ENCODE measurements at places on chromosomes 4 and X.

- DNase-seq = no peak
These were observed 146.1 kb downstream of the NEXMIF start for GRCh38 chrX:74779175-74779574.

- DNase-seq = no peak
These were observed 591 bp upstream of the TSPAN7 start for GRCh38 chrX:38560776-38561125.

GRCh38 chrX:110044346-110045249 lies 41.7 kb downstream of the TMEM164 start:
- DNase-seq = no peak

DNA sequence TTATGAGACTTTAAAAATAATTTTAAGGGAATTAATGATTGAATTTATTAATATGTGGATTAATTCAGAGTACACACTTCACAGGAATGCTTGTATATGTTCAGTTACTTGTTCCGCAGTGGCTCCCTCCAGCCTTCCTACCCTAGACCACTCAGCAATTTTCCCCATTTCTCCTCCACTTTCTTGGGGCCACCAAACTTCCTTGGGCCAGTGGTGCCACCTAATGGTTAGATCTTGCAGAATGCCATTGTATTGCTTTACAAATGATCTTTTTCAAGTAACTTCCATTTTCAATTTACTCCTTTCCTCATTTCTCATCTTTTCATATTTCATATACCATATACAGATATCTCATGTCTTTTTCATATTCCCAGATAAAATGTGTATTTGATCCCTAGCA lies 3.6 kb upstream of the RNF175 start:
- DNase-seq = no peak

- no peak for DNase-seq
These were observed 53.6 kb downstream of the HHIP start for GRCh38 chr4:144699565-144699964.

- DNase-seq = no peak
These were observed 254.6 kb upstream of the GK2 start for GRCh38 chr4:79662651-79663050.

DNA sequence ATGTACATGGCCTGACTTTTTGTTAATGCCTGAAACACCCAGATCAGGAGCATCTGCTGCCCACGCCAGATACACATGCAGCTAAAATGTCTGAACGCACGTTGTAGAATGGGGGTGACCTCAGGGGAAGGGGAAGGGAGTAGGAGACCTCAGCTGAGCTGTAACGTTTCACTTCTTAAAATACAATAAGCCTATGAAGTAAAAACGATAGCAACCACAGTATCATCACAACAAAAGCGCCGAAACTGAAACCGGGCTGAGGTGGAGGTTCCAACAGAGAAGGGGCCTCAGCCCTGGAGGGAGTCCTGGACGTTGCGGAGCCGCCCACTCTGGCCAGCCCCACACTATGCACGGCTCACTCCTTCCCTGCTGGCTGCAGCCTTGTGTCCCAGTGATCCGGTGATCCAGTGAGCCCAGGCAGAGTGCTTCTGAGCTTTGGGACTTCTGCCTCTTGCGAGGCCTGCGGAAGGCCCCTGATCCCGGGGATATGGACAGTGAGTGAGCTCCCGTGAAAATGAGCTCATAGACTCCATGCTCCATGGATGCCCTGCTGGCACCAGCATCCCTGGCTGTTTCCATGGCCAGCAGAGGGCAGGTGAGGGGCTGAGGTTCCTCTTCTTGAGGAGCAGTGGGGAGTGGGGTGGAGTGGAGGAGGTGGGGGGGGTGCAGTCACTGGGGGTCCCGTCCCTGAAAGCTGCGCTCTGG lies 52.0 kb downstream of the HMX1 start:
- no peak for DNase-seq

GRCh38 chr4:176063718-176064117 lies 1.9 kb upstream of the WDR17 start:
- DNase-seq = no peak

DNA sequence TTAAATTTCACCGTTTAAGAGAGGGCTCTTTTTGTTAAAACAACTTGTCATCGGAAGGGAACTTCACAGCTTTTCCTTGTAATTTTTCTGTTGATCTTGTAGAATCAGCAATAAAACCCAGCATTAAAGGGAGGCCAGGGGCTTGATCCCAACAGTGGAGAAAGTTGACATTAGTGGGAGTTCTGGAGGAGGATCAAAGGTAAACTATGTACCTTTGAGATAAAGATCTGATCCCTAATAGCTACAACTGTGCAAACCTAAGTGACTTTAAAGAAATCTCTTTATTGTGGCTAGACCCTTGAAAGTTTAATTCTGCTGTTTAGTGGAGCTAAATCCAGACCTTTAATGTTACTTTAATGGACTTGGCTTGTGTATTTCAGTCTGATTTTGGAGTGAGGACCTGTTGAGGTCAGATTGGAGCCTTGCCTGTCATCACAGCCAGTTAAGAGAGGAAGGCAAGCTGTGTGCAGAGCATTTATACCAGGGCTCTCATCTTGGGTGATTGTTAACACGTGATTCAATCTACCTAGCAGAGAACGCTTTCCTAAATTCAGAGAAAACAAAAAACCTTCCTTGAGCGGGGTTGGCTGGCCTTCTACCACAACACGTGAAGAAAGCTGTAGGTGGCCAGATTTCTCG lies 1.7 kb downstream of the DOCK11 start:
- DNase-seq = no peak

DNA sequence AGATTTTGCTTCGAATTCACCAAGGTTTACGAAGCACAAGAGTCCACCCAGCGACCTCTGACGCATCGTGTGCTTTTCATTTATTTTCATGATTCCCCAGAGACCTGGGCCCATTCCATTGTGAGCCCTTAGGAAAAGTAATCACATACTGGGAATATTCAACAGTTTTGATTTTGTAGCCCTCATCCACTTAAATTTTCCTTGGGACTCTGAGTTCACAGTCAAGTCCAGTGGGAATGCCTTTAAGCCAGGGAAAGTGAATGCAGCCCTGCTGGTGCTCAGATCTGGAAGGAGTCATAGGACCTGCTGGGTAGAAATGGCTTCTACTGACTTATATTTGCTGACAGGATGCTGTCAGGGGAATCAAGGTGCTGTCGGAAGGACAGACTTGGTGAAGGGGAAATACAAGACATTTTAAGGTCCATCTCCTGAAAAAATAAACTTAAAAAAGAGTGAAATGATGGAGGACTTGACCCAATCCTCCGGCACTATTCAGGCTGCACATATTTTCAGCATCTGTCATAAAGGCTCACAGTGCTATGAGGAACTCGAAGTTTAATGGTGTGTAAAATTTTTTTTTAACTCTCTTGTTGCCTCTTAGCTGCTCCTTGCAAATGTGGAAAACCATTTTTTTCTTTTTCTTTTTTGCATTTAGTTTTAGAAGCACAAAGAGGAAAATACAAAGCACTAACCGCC lies 204.9 kb downstream of the MID1 start:
- DNase-seq = no peak

DNA sequence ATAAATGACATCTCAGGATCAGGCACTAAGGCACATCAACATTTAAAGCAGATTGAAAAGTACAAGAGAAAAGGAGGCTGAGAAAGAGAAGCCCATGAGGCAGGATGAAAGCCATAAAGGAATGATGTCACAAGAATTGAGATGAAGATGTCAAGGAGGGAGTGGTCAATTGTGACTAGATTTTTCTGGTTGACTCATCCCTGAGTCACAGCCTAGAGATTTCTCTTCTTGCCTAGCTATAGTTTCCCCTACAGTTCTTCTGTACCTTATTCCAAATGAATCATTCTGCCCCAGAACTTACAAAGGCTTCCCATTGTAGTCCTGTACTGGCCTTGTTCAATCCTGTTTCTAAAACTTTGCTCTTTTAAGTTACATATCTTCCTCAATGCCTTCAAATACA lies 3.4 kb upstream of the USP53 start:
- peak; percentile 60 for DNase-seq

- no peak for DNase-seq
These were observed 740.4 kb downstream of the TRIML1 start for GRCh38 chr4:188879598-188879997.

- DNase-seq = no peak
These were observed 109.3 kb downstream of the AFF2 start for GRCh38 chrX:148609515-148610327.

DNA sequence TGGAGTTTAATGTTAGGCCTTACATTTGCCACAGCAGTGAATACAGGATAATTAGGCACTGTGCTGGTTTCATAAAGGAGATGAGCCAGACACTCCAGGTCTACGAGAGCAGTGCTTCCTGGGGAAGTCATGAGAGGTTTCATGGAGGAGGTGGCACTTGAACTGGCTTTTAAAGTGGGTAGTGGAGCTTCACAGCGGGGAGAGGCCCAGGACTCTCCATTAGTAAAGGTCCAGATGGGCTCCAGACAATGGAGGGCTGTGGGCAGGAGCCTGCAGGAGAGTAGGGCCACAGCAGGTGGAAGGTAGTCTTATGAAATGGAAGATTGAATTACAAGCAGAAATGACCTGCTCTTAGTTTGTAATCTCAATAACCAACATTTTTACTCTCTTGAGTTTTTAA lies 29.0 kb downstream of the CLDN22 start:
- DNase-seq = no peak

DNA sequence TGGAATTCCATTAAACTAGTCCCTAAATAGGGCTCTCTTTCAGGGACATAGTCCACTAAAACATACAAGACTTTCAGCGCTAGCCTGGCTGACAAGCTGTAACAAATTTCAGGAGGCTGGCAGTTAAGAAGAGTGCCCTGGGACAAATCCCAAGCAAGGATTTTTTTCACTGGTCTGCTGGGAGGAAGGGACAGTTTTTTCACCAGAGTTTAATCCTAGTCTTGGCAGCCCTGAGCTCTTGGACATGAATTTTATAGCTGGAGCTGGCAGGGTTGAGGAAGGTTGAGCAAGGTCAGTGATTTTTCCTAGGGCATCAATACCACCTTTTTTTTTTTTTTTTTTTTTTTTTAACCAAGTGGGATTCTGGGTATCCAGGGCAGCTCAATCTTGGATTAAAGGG lies 184.4 kb downstream of the SH2D1A start:
- DNase-seq = no peak

GRCh38 chr4:101254776-101255175 lies 92.5 kb downstream of the PPP3CA start:
- DNase-seq = no peak

DNA sequence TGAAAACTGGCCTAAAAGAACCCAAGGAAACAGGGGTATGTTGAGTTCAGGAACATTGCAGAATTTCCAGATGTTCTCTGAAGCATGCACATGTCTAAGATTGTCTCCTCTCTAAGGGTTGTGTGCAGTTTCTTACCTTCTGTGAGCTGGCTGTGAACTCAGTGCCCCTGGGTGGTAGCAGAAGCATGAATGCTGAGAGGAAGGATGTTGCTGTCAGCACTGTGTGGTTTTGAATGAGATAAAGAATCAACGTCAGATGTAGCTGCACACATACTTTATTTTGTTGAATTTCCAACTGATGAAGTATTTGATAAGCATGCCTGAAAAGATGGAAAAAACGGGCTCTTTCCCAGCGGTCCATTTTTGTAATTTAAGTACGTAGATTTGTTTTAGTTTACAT lies 23.8 kb upstream of the CD38 start:
- DNase-seq = peak; percentile 17

DNA sequence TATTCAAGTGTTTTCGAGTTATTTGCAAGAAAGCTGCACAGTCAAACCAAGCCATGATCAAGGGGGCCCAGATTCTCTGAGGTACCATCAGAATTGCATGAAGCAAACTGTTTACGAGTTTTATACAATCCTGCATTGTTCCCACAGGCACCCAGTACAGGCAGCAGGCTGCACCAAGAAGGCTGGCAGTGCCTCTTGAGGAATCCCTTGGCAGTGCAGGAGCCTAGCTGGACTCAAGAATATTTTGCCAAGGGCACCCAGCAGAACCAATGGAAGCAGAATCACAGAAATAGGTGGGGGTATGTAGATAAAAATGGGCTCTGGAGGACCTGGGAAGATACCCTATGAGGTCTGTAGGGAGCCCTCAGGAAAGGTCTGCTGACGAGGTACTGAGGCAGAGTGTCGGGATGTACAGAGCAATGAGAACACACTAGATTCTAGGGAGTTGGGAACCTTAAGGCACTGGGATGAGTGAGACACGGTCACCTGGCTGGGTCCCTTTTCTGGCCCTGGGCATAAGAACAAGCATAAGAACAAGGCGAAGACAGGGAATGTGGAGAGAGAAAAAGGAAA lies 2.5 kb upstream of the PLP1 start:
- no peak for DNase-seq

DNA sequence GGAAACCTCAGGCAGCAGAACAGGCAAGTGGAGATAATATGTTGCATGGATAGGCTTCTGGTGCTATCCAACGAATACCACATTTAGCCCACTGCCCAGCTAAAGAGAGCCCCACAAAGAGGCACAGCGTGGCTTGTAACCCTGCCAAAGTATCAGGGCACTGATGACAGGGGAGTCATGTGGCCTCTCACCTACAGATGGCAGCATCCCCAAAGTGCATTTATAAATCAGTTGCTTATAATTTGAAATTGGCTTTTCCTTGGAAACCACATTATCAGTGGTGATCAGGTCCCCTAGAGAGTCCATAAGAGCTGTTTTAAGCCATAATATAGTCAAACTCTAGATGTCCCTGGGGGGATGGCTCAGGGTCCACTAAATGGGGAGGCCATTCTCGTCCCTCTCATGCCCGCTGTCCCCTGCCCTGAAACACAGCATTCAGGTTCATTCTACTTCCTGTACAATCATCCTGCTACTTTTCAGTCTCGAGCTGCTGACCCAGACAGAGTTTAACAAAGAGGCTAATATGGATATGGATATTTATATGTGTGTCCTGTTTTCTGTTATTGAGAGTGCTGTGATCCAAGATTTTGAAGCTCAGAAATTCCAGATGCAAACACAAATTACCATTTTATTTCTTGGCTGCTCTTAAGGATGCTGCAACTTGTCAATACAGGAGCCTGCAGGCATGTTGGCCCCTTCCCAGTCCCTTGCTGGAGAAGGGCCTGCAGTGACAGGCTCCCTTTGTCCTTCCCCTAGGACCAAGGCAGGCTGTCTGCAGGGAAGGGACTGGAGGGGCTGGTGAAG lies 28.5 kb downstream of the SRPX start:
- DNase-seq = no peak

DNA sequence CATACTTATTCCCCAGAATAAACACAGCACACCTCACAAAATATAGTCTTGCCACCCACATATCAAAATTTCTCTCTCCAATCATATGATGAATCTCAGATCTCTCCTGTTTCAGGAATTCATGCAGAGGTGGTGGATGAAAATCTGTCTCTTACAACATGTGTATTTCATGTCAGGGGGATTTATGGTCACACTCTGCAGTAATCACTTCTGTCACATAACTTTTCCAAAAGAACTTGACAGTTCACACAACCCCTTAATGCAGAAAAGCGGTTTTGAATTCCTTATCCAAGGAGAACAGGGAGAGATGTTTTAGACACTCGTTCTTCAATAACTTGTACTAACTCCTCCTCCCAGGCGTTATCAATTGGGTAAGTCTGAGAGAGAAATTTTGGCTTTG lies 180.5 kb upstream of the ETNPPL start:
- DNase-seq = no peak

- DNase-seq = no peak
These were observed 7.6 kb upstream of the OPHN1 start for GRCh38 chrX:68440940-68441339.

DNA sequence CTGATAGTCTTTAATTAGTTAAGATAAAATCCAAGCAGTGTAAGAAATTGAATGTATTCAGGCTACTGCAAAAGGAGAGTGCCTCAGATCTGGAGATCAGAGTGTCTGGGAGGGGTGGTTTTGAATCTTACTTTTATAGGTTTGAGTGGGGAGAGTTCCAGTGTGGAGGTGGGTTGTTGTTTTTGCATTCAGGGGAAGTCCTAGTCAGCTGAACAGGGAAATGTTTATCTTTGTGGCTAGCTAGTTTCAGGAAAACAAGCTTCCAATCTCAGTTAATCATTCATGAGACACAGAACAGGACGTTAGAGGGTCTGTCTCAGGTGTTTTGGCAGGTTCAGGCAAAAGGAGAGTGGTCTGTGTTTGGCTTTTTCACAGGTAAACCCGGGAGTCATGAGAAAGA lies 26.0 kb downstream of the ZNF81 start:
- no peak for DNase-seq
